ENCODE measurements at places on chromosomes 3 and 15.

DNA sequence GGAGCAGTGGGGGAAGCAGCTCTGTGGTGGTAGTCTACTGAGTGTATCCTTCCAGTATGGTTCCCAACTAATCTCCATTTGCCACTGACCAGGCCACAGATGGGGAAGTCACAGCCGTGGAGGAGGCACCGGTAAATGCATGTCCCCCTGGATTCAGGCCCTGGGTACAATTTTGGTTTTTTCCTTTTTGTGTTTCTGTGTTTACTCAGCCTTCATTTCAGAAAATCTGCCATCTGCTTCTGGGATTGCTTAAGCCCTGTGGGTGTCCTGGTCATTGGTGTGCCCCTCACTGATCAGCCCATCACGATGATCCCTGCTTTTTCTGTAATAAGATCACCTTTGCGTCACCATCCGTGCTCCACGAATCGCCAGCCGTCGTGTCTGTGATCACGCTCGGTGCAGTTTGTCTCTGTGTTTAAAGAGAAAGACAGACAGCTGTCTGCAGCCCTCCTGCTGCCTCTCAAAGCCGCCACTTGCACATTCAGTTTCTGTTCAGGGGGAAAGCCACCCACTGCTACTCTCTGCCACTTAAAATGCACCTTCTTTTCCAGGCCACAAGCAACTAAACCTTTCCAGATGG is 68.9 kb downstream of the DNASE1L3 start:
- DNase-seq = no peak

DNA sequence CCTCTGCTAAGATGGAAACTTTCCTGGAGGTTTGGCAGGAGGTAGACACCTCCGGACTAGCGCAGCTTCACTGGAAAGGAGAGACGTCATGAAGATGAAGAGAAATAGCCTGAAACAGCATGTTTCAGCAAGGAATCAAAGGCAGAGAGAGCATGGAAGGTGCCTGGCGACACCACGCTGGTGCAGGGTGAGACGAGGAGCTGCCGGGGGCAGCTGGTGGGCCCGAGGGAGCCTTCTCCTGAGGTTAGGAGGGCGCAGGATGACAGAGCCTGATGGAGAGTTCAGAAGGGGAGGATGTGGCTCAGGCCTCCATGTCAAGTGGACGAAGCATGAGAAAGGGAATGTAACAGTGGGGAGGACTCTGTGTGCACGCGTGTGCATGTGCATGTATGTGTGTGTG is 113.6 kb downstream of the TPRA1 start:
- DNase-seq = no peak

- DNase-seq = no peak
Observed at GRCh38 chr15:100842756-100843730, 36.6 kb upstream of the ALDH1A3 start.

- DNase-seq = no peak
Observed at GRCh38 chr3:172580680-172581401, 57.6 kb upstream of the TNFSF10 start.

GRCh38 chr15:85849946-85850345 is 55.2 kb upstream of the KLHL25 start:
- no peak for DNase-seq

DNA sequence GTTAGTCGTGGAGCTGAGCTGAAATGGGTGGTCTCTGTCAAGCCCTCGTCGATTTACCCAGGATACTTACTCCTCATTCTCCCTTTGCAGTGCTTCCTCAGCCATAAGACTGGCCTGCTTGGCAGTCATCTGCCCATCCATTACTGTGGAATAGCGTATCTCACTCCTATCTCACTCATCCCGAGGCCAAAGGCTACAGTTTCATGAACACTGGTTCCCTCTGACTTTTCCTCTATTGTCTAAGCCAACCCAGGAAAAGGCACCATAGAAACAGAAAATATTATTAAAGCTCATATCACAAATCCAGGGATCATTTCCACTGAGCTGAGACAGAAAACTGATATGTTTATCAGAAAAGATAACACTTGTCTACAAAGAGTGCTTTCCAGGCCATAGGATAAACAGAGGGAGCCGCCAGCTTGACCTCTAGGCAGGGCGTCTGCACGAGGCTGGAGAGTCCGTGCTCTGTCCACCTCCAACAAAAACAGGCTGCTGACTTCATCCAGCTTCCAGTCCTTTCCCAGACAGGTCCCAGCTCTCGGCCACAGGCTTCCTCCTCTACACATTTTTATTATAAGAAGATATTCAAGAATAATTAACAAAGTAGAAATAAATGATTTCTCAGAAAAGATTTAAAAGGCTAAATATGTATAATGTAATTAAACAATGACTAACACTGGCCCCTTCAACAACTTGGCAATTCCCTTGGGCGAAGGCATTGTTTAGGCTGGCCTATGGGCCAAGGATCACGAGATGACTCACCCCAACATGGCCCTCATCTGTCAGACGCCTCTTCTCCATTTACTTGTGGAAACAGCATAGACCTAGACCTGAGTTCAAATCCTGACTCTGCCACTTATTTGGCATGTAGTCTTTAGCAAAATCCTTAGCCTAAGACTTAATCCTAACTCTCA is 27.4 kb upstream of the BOC start:
- no peak for DNase-seq

DNA sequence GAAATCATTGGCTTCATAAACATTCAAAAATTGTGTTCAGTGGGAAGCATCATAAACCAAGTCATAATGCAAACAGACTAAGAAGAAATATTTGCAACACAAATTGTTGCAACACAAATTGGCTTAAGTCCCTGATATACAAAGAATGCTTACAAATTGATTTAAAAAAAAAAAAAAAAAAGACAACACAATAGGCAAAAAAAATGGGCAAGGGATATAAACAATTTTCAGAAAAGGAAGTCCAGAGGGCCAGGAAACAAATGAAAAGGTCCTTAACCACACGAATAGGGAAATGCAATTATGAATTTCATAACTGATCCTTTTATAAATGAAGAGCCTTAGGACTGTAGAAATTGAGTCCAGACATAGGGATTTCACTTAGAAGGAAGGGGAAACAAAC is 98.9 kb downstream of the LRRK1 start:
- no peak for DNase-seq

- DNase-seq = no peak
Observed at GRCh38 chr3:181493423-181493822, 218.3 kb upstream of the SOX2 start.

DNA sequence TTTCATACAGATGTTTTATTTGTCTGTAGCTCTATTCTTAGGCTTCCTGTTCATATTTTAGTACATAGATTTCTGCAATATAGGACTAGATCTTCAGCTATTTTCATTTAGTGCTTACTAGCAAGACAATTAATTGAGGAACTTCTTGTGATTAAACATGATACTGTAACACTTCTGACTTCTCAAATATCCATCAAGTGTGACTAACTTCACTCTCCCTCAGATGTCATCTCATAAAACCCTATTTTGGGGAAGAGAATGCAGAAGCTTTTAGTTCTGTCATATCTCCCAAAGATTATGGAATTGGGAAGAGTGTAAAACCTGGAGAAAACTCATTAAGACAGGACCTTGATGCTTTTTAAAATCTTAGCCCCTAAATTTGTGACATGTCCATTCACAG is 28.6 kb upstream of the GOLIM4 start:
- no peak for DNase-seq

GRCh38 chr3:188673646-188674186 is 498.1 kb upstream of the TPRG1 start:
- no peak for DNase-seq

GRCh38 chr15:50119063-50120040 is at the start of gene ATP8B4:
TSS of gene ATP8B4 (minus strand) at chr15:50119233. CDS start at chr15:50106966, 12,267 bp downstream.
- no peak for DNase-seq

DNA sequence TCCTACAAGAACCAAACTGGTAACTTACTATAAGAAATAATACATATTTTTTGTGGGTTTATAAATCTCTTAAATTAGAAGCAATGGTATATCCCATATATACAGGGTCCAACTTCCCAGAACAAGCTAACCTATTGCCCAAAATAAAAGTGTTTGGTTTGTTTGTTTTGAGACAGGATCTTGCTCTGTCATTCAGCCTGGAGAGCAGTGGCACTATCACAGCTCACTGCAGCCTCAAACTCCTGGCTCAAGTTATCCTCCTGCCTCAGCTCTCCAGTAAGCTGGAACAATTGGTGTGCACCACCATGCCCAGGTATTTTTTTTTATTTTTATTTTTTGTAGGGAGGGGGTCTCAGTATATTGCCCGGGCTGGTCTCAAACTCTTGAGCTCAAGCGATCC is 135.4 kb downstream of the TFDP2 start:
- no peak for DNase-seq

DNA sequence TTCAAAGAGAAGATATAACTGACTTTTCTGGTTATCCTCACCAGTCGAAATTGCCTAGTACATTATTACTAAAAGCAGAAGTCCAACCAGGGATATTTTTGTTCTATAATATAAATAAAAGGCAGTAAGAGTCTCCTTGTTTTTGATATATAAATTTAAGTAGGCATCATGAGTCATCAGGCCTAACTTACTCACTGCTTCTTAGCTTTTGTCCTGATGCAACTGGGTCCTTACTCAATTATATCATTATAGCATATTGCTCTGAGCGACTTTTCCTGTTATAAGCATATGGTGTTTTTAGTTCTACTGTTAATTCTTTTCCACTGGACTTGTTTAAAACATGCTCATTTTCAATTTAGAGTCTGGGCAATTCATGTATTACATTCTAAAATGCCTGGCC is 910.1 kb downstream of the MCTP2 start:
- DNase-seq = no peak

- no peak for DNase-seq
Observed at GRCh38 chr3:193702967-193703366, 110.0 kb downstream of the OPA1 start.

DNA sequence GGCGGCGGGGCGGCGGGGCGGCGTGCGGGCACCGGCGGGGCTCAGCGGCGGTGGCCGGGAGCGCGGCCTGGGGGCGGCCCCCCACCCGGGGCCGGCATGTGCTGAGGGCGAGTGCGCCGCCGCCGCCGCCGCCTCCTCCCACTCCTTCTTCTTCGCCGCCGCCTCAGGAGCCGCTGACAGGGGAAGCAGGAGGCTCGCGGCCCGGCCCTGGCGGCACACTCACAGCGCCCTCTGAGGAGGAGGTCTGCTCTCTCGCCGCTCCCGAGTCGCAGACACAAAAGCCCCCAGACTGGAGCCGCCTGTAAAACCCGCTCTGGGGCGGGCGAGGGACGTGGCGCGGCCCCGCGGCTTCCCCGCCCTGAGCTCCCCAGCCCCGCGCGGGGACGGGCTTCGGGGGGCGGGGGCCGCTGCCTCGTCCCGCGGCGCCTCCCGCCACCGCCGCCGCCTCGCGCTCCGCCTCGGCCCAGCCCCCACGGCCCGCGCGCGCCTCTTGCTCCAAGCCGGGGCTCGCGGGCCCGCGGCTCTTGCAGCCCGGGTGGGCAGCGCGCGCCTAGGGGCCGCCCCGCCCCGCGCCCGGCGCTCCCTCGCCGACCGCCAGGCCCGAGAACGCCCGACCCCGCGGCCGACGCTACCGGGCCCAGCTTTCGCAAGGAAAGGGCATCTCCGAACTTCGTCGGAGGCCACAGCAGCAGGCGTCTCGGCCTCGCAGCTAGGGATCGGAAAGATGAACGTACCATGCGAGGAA is at the start of gene PYGO1:
PYGO1 (minus strand) TSS at position 276 of the 745 bp plus-strand sequence. CDS start 462 bp downstream, outside the sequence.
- DNase-seq = no peak

- no peak for DNase-seq
Observed at GRCh38 chr3:194497799-194498575, 11.2 kb upstream of the ATP13A3 start.

DNA sequence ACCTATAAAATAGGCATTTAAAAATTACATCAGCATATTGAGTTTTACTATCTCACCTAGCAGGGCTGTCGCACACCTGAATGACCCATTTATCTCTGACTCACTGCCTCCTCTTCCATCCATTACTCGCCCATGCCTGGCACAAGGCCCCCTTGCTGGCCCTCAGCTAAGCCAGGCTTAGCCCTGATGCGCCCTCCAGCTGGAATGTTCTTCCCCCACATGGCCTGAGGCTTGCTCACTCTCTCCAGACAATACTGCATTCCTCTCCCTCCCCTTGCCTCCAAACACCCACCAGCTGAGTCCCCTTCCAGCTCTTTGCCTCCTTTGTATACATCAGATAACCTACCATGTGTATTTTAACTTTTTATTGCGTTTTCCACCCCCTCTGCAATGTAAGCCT is 7.2 kb downstream of the SH3BP5 start:
- no peak for DNase-seq

DNA sequence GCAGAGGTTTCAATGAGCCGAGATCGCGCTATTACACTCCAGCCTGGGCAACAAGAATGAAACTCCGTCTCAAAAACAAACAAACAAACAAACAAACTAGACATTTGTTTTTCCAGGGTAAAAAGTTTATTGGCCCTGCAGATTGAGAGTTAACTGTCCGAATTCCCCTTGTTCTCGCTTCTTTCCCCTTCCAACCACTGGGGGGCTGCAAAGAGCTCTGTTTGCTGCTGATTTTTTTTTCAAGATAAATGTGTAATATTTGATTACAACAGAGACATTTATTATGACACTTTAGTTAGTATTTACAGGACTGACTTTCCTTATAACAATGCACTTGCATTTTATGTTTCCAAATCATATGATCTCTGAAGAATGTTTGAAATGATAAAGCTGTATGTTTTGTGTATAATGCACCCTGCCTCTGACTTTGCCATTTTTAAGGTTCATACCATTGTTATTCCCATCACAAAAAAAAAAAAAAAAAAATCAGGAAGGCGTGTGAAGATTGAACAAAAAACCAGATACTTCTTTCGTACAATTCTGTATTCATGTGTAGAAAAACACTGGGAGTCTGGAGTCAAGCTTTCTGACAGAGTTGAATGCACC is 2.8 kb downstream of the CLSTN2 start:
- DNase-seq = no peak

GRCh38 chr15:35301088-35301487 is 216.0 kb upstream of the NANOGP8 start:
- DNase-seq = no peak

DNA sequence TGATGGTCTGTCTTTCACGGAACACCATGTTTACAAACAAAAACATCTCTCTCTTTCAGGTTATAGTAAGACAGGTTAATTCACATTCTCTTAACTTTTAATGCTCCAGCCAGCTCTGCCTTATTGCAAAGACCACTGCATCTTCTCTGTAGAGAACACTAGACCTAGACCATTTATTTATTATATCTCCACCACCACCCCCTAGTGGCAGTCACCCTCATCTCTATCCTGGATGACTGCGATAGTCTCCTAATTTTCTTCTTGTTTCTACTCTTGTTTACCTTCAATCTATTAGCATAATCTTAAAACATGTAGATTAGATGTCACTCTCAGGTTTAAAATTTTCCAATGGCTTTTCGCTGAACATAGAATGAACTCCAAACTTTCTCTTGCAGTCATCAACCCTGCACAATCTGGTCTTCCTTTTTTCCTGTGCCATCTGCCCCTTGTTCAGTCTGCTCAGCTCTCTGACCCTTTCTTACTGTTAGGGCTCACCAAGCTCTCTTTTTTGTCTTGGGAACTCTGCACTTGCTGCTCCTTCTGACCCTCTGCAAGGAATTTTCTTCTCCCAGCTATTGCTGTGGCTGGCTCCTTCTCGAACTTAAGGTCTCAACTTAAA is 155.6 kb downstream of the SQOR start:
- DNase-seq = no peak

GRCh38 chr15:66481107-66481856 is 16.3 kb downstream of the SNAPC5 start:
- no peak for DNase-seq

GRCh38 chr3:14117468-14118399 is 6.9 kb downstream of the CHCHD4 start:
- DNase-seq = no peak
